ENCODE measurements at places on chromosomes 7 and 10.

DNA sequence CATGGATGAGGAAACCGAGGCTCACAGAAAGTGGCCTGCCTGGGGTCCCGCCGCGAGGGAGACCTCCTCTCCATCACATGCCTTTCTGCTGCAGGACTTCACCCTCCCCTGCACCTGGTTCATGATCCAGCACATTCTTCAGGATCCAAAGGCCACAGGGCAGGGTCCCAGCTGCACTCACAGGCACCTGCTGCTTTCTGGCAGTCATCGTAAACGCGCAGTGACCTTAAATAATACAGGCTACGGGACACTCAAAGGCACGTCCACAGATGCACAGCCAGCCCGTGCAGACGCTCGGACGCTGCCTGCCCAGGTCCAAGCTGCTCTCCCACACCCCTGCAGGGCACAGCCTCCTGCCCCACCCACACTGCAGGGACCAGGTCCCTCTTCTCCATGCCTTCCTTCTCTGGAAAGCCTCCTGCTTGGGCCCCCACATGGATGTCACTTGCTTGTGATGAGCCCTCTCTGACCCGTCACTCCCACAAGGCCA is 49.9 kb downstream of the CALML3 start:
- DNase-seq = no peak

DNA sequence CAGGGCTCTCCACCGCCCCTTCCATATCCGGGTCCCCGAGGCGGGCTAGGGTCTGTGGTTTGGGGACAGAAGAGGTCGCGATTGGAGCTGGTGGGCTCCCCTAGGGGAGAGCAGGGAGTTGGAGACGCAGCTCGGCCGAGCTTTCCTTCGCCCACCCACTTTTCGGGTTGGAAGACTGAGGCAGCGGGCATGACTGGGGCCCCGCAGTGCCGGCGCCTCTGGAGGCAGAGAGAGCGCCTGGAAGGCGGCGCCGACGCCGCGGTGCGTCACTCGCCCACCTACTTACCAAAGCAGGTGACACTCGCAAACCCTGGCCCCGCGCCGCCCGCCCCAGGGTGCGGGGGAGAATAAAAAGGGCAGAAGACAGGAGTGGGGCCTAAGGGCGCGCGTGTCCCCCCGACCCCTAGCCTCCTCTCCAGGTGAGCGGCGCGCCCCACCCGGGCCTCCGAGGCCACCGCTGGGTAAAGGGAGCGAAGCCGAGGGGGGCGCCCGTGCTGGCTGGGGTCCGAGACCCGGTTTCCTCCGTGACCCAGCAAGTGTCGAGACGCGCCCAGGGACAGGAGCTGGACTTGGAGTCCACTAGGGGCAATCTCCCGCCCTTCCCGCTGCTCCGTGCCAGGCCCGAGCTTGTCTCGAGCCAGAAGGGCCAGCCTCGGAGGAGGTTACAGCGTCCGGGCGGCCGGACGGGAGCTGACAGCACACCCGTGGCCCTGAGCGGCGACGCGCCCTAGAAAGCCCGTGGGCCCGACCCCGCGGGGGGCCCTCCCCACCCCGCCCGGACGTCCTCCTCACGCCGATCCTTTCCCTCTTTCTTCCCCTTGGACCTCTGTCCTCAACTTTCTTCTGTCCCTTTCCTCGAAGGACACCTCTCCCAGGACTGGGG is 34.4 kb upstream of the GRID1 start:
- DNase-seq = peak; percentile 47

- DNase-seq = no peak
Measured at GRCh38 chr10:45811075-45811474, 36.2 kb downstream of the AGAP4 start.

- DNase-seq = no peak
Measured at GRCh38 chr10:113347508-113347907, 205.3 kb upstream of the HABP2 start.

GRCh38 chr7:79425665-79426064 is 27.8 kb downstream of the MAGI2 start:
- no peak for DNase-seq

DNA sequence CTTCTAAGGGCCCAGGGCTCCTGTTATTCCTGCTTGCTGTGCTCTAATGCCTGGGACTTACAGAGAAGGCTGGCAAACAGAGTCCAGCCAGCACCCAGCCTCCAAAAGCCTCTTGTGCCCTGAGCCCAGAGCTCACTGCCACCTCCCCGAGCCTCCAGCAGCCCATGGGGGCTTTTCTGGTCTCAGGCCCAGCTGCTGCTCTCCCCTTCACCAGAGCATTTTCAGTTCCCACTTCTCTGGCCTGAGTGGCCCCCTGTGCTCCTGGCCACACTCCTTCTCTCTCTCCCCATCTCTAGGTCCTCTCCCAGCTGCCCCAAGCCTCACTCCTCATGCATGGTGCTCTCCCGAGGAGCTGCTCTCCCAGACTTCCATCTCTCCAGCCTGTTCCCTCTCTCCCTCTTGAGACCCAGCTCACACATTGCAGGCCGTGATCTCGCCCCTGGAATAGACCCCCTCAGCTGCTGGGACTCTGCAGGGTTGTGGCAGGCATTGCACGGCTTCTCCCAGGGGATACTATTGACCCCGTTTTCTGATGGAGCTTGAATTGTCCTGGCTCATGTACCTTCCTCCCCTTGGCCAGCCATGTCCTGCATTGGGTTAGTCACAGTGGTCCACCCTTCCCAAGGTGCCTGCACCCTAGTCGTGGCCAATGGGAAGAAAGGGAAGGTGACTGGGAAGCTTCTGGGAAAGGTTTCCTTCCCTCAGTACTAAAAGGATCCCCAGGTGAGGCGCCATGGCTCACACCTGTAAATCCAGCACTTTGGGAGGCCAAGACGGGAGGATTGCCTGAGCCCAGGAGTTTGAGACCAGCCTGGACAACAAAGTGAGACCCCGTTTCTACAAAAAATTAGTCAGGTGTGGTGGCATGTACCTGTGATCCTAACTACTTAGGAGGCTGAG is 9.0 kb upstream of the RASSF4 start:
- DNase-seq = no peak

- DNase-seq = peak; percentile 87
Measured at GRCh38 chr7:151244196-151244840, 4.2 kb downstream of the SMARCD3 start.

DNA sequence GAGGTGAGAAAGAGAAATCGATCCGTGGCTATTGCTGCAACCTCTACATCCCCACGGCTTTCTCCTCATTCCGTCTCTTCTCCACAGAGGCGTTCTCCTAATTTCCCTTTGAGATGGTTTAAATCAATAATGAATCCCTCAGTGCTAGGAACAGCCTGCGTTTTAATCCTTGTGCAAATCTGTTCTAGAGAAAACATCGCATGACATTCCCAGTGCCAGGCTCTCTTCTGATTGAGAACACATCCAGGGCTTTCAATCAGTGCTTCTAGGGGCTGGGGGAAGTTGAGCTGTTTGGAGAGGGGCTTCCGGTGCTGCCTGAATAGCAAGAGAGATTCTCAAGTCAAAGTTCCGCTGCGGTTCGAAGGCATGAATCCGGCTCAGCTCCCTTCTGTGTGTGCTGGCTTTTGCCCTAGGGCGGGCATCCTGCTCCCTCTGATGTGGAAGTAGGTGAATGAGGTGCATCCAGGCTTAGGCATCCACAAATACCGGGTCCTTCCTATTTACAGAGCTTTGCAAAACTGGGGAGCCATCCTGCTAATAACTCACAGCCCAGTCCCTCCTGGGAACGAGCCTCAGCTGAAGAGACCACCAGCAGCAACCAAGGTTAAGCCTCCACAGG is 62.8 kb downstream of the CHST15 start:
- DNase-seq = no peak

DNA sequence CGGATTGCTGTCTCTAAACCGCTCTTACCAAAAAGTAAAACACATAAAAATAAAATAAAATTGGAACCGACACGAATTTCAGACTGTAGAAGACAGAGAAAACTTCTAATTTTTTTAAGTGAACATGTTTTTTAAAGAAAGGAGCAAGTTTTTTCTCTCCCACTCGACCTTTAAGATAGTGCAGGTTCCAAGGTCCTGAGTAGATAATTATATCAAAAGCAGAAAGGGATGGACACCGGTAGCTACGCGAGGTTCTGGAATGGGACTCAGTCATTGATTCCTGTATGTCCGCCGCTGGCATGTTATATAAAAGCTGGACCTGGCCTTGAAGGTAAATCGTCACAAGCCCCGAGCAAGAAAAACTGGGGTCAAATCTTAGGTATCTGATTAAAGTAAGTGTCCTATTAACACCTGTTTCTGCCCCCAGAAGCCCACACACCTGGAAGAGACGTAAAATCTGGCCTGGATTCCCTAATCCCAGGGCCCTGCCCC is 462 bp upstream of the CISD1 start:
- DNase-seq = peak; percentile 35

Measured in H54 (cell line).